T-helper 9 cell (primary cell): ENCODE measurements at places on chromosomes 3 and 15.

DNA sequence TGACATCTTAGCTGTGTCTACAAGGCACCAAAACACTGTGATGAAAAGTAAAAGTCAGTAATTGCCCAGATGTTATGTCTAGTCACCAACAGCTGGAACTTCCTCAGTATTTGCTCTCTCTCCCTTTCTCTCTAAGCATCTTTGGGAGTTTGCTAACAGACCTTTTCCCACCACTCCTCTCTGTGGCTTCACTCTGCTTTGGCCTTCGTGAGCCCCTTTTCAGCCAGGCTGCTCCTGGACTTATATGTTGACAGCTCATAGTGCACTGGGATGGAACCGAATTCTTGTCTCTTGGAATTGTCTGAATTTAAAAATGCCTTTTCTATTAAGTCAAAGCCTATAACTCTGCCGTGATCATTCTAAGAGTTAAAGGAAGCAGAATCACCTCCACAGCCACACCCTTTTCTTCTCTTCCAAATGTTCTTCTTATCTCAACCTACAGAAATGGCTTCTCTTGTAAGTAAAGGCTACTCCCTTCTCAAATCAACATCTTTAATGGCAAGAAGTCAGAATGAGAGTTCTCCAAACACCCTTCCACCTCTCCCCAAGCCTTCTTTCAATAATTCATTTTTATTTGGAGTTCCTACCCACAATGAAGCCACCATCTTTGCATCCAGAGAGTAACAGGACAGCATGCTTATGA is 17.2 kb upstream of the FOXP1 start:
- DNase-seq: no peak

- DNase-seq: no peak
These were observed 81.4 kb downstream of the PDE8A start for GRCh38 chr15:85063088-85063487.

- no peak for DNase-seq
These were observed 135.5 kb downstream of the TGFBR2 start for GRCh38 chr3:30741889-30742288.

- no peak for DNase-seq
These were observed 175.9 kb downstream of the OTOL1 start for GRCh38 chr3:161672478-161672877.

- DNase-seq: peak; percentile 22
These were observed 30.7 kb upstream of the WDR49 start for GRCh38 chr3:167684388-167684993.

DNA sequence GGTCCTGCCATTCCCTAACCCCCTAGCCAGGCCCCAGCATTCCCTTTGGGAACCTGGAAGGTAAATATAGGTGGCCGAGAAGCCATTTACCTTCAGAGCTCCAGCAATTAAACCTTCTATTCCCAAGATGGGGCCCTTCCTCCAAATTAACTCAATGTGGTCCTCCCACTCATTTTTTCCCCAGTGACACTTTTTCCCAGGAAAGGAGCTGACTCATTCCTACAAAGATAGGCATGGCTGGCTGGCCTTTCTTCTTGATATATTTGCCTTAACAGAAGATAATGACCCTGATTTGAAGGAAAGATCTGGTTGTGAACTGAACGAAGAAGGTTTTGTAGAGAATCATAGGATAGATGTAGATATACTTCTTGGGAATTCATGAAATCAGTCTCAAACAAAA is 279.0 kb upstream of the VEPH1 start:
- no peak for DNase-seq

GRCh38 chr3:69241769-69242168 is 119.4 kb upstream of the LMOD3 start:
- DNase-seq: no peak

GRCh38 chr15:41263891-41264351 is 32.9 kb downstream of the CHP1 start:
- no peak for DNase-seq
